ENCODE measurements at places on chromosomes 5 and 9.

- DNase-seq = no peak
Observed at GRCh38 chr5:368183-369084, 46.9 kb downstream of the AHRR start.

GRCh38 chr9:4935001-4935672, 49.9 kb upstream of the JAK2 start:
- no peak for DNase-seq

GRCh38 chr5:109865637-109866036, 175.9 kb downstream of the MAN2A1 start:
- DNase-seq = no peak

DNA sequence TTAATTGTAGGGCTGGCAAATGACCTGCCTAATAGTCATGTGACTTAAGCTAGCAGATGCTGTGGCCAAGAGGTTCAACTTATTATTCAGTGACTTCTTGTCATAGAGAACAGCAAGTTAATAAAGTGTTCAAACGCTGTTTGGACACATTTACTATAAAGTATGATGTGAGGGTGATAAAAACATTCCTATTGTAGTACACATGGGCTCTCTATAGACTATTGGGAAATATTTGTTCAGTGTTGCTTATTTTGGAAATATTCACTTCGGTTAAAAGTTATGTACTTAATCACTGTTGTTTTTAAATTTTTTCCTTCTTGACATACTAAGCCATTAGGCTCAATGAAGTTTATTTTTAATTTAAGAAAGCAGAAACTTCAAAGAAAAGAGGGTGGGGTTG, 345.0 kb downstream of the NNT start:
- DNase-seq = no peak

DNA sequence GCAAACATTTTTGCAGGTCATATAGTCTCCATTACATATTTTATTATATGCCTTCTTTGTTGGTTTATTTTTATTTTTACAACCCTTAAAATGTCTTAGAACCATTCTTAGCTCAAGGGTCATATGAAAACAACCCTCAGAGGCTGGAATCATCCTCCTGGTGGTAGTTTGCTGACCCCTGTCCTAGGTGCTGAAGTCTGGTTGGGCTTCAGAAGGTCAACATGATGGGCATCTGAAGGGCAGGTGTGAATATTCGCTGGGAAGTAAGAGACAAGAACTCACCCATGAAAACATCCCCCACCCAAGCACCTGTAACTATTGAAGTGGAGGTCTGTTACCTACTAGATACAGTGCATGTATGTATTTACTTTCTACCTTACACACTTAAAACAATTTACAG, 75.4 kb downstream of the OSMR start:
- DNase-seq = no peak

DNA sequence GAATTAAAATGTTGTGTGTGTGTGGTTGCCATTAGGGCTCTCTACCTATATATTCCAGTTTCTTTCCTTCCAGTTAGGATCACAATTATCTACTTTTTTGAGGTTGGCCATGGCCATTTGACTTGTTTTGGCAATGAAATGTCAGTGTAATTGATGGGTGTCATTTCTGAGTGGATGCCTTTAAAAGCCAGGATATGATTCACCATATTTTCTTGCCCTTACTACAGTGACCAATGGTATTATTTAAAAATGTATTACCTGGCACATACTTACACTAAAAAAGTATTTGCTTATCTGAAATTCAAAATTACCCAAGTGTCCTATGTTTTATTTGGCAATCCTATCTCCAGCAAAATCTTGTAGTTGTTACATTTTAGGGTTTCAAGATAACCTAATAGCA, 258.7 kb upstream of the ACTBL2 start:
- no peak for DNase-seq
